ENCODE measurements at places on chromosomes 4 and X.

- DNase-seq: no peak
Observed at GRCh38 chr4:107546638-107547037, 173.4 kb downstream of the PAPSS1 start.

- no peak for DNase-seq
Observed at GRCh38 chr4:105236202-105236915, 89.7 kb downstream of the TET2 start.

DNA sequence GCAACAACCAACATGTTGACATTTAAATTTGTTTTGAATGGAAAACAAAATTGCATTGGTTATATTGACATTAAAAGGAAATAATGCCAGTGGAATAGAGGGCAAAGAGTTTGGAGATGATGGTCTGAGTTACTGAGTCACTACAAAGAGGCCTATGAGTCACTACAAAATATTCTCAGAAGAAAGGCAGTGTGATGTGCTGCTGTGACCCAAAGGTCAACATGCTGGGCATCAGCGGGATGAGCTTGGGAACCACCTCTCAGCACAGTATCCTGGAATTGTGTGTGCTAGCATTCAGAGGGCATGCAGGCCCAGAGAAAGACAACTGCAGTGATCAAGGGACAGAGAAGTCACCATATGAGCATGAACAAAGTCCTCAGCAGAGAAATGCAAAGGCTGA, 2.8 kb downstream of the CMC4 start:
- no peak for DNase-seq

DNA sequence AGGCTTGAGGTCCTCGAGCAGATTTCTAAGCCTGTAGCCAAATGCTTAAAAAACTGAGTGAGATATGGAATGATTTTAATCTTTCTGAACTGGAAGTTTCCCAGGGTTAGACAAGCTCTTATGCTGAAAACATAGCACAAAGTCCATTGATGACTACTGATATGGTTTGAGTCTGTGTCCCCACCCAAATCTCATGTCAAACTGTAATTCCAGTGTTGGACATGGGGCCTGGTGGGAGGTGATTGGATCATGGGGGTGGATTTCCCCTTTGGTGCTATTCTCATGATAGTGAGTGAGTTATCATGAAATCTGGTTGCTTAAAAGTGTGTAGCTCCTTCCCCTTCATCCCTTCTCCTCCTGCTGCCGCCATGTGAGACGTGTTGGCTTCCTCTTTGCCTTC, 454.9 kb downstream of the SPRY1 start:
- no peak for DNase-seq

DNA sequence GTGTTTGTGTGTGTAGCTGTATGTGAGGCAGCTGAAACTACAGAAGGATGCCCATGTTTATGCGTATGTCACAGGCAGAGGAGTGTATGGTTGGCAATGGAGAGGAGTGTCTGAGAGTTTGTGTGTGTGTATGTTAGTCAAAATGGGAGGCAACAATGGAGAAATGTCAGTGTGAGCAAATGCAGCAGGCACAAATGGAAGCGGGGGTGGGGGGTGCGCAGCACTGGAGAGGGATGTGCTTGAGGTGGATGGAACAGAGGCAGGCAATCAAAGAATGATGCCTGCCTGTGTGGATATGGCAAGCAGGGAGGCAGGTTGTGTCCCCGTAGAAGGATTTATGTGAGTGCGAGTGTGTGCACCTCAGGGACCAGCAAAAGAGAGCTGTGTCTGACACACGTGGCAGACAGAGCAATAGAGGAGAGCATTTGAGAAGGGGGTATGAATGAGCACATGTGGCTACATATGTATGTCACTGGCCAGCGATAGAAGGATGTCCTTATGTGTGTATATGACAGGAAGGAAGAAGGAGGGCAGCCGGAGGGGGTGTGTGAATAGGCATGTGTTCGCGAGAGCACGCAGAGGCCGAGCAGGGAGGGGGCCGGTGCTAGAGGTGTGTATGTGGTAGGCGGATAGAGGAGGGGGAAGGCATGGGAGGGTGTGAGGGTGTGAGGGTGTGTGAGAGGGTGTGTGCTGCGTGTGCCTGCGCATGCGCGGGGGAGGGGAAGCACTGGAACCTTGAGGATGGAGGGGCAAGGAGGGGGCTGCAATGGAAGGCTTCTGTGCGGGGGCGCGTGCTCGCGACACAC, 1.1 kb downstream of the PJA1 start:
- peak; percentile 57 for DNase-seq

DNA sequence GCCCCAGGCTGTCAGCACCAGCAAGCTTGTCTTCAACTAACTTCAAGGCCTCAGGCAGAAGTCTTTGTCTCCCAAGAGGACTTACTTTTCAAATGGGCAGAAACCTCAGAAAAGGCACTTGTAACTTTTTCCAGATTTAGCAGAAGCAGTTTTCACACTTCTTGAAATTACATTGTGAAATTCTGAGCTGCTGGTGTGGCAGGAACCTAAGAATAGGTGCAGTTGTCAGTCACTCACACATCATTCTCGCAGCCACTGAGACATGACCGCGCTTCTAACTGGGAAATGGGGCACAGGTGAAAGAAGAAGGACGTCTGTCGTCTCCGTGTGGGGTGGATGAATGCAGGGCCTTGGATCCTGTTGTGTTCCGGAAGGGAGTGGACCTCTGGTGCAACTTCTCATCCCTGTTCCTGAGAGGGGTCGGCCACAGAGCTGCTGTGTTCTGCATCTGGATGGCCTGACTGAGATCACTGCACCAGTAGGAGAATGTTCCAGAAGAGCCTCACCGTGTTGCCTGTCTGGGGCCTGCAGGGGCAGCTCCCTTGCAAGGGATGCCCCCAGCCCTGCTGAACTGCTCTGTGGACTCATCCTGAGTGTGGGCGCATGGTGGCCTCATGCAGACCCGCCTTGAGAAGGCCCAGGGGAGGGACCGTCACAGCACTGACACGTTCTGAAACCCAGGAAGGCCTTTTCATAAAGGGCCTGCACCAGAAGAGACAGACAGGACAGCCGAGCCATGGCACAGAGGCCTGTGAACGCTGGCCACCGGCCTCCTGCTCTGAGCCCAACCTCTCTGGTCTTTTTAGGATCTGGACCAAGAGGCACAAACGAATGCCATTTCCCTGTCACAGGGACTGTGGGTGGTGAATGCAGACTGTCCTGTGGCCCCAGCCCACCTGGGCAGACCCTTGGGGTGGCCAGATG, 18.7 kb downstream of the NAT8L start:
- DNase-seq: no peak

Data from CD4-positive, alpha-beta T cell (primary cell).